ENCODE measurements at places on chromosomes 11 and 22. TPM values are rescaled to one million over a fixed set of nuclear protein-coding genes. Genes with fewer than 3 reads are reported as not detected.
A peak's percentile ranks its signal among the peaks of the same experiment; 100 is the strongest.

GRCh38 chr11:122656073-122656630 lies 630 bp downstream of the UBASH3B start:
- DNase-seq: peak; percentile 65

Gene CHRM1
- not detected for total RNA-seq

DNA sequence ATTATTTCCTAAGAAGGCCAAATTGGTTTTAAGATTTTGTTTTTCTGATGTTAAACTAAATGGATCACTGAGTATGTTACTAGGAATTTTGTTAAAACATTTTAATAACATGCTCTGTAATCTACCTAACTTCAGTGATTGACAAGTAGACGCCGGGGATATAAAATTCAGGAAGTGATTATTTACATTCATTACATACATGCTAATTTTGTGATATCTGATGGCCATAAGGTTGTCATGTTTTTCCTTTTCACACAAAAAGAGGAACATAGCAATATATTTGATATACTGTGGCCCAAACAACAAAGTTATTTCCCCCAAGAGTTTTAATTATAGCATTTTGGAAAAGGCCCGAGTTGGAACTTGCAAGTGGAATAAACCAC lies 12.1 kb downstream of the SCUBE1 start:
- no peak for DNase-seq

GRCh38 chr22:21646608-21647590 lies 4.8 kb downstream of the SDF2L1 start:
- DNase-seq: peak; percentile 75

GRCh38 chr11:107859459-107860239 lies 1.1 kb upstream of the SLC35F2 start:
- DNase-seq: peak; percentile 12

Gene KCNE3
- 29.4 TPM for total RNA-seq

DNA sequence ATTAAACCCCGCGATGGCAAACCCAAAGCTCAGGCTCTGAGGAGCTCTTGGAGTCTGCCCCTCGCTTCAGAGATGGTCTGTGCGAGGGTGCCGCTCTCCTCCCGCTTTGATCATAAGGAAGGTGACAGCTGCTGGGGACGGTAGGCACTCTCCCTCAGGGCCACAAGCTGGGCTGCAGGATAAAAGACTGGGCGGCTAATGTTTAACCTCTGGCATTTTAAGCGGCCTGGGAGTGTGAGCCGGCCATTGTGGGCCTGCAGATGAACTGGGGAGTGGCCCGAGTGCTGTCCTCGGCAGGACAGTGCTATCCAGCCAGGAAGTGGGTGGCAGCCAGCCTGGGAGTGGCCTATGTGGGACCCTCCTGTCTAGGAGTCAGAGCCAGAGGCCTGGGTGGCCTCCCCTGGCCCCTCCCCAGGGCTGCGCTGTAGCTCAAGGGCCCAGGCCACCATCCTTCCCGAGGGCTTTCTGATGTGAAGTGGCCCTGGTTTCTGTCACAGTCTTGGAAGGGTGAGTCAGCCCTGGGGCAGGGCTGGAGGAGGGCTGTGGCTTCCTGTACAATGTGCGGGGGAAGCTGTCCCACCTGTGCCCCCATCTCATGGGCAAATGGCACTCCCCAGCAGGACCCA lies 58.7 kb upstream of the PRODH start:
- DNase-seq: no peak

DNA sequence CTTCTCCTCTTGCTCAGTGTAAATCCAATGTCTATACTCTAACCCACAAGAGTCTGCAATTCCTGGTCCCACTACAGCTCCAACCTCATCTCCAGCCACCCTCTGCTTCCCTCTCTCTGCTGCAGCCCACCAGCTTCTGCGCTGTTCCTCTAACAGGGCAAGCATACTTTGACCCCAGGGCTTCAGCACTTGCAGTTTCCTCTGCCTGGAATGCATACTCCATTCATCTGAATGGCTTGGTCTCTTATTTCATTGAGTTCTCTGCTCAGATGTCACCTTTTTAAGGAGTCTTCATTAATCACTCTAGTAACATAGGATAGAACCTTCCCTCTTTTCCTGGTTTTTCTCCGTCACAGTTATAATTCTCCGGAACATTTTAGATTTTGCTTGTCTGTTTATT lies 141.6 kb downstream of the BUD13 start:
- DNase-seq: no peak

DNA sequence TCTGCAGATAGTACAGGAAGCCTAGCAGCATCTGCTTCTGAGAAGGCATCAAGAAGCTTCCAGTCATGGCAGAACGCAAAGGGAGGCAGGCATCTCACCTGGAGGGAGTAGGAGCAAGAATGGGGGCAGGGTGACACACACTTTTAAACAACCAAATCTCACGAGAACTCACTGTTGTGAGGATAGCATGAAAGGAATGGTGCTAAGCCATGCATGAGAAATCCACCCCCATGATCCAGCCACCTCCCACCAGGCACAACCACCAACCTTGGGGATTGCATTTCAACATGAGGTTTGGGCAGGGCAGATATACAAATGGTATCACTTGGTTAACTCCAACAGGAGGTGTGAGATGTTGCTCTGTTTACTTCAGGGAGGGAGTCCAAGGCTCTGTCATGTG lies 612.0 kb upstream of the KIRREL3 start:
- DNase-seq: no peak

GRCh38 chr11:23138761-23139160 lies 278.5 kb upstream of the CCDC179 start:
- DNase-seq: no peak

GRCh38 chr11:83628622-83629355 lies 342.6 kb upstream of the CCDC90B start:
- no peak for DNase-seq

DNA sequence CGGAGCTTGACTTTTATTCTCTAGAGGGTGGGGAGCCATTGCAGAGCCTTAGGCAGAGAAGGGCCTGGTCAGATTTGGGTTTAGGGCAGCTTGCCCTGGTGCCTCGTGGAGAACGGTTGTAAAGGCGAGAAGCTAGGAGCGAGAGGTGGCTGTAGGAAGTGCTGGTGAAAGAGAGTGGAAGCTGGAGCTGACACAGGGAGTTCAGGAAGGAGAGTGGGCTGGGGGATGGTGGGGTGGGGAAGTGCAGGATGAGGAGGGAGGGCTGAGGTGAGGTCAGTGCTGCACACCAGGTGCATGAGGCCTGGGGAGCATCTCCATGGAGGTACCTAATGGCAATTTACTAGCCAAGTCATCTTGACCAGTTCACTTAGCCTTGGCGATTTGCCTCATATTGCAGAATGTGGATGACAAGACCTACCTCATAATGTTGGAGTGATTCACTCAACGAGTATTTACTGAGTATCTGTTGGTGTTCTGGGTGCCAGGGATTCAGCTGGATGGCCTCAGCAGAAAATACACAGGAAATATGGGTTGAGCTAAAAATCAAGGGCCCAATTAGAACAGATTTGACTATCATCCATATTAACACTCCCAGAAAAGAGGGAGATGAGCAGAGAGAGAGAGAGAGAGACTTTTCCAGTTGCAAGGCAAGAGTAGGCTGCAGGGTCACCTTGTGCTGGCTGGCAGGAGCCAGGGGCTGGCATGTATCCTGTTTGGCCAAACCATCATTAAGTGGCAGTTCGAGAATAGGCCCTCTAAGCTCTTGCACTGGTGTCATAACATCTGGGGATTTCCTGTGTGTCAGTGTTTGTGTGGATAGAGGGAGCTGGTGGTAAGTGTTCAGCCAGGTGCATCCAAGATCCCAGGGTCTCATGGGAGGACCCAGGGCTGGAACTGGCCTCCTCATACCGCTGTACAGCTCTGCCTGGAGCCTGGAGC lies 44.4 kb upstream of the CLDN5 start:
- DNase-seq: no peak
